ENCODE measurements at places on chromosomes 1 and 21.

DNA sequence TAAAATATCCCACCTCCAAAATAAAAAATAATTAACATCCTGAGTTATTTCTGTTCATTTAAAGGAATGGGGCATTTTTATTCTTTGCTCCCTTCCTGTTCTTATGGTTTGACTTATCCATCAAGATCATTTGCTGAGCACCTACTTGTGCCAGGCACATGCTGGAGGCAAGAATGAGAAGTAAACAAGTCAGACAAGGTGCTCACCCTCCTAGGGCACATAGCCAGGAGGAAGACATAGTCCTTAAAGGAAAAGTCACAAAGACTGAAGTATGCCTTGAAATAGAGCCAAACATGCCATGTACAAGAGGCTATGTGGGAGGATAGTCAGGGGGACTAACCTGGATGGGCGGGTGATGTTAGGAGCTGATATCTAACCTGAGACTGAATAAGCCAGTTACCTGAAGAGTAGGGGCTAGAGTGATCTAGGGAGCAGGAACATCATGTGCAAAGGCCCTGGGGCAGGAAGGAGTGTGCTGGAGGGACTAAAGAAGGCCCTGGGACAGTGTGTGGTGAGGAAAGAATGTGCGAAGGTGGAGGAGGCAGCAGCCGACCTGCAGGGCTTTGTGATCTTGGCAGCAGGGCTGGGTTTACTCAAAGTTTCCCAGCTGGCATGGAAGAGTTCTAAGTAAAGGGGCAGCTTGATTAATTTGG lies 233.5 kb downstream of the MATN1 start:
- DNase-seq = no peak

- DNase-seq = no peak
Measured at GRCh38 chr1:150405660-150406059, 41.7 kb downstream of the RPRD2 start.

DNA sequence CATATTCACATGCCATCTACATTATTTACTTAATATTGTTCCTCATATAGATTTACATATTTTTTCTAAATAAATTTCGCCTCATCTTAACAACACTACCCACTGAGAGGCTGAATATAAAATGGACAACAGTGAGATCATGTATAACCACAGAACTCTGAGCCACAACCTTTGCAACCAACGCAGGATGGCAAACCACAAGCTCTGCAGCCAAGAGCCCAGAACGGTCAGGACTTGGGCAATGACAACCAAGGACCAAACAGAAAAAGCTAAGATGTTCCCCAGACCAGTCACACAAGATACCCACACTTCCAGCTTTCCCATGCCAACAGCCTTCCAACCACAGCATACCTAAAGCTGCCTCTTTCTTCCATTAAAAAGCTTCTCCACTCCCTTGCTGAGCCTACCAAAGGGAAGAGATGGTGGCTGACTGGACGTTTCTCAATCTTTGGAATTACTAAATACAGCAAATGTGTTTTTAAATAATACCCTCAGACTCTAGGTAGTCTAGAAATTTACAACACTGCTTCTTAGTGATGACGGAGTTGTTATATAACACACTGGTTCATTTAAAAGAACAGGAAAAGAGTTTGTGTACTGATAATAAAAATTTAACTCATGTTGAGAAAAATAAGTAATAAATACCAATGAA lies 117.9 kb downstream of the AKT3 start:
- DNase-seq = no peak

GRCh38 chr1:41698916-41699860 lies 214.7 kb upstream of the EDN2 start:
- no peak for DNase-seq

DNA sequence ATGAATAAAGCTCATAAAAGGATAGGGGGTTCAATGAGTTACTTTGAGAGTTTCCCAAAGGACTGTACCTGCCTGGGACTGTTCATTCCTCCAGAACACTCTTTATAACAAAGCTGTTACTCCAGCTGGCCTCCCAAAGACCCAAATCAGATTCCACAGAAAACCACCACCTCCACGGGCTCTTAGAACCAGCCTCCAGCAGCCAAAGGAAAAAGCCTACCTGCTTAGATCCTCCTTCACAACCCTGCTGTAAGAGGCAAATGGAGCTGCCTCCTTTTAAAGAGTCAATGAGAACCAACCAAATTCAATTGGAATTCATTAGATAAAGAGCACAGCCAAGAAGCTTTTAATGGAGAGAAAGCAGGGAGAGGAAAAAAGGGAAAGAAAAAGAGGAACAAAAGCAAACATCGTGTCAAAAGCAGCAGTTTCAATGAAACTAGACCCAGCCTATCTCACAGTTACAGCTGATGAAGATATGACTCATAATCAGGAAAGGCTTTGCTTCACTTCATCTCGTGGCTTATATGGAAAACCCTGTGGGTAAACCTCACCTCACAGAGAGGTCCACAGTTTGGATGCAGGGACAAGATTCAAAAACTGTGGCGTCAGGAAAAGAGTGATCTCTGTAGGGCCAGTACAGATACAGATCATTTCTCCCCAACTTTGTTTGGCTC lies 27.8 kb upstream of the FMO4 start:
- DNase-seq = no peak

GRCh38 chr1:236052232-236052993 lies 12.5 kb downstream of the NID1 start:
- DNase-seq = no peak

DNA sequence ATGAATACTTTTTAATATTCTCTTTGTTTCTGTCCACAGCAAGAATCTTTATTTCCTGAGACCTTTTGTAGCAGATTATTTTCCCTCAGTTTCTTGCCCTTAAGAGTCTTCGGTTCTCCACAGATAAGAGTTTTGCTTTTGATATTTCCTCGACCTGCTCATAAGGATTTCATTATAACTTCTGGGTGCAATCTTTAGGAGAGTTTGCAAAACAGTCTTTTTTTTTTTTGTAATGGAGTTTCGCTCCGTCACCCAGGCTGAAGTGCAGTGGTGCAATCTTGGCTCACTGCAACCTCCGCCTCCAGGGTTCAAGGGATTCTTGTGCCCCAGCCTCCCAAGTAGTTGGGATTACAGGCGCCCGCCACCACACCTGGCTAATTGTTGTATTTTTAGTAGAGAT lies 10.1 kb upstream of the UBE4B start:
- DNase-seq = no peak

- DNase-seq = no peak
Measured at GRCh38 chr1:116546354-116546977, 24.4 kb downstream of the CD58 start.

GRCh38 chr1:234507089-234507488 lies 28.1 kb upstream of the TARBP1 start:
- DNase-seq = no peak

- no peak for DNase-seq
Measured at GRCh38 chr1:18574754-18575153, 55.9 kb upstream of the PAX7 start.

GRCh38 chr1:239458144-239458500 lies 71.8 kb downstream of the CHRM3 start:
- DNase-seq = no peak

GRCh38 chr1:68213843-68214242 lies 18.5 kb downstream of the WLS start:
- DNase-seq = no peak

DNA sequence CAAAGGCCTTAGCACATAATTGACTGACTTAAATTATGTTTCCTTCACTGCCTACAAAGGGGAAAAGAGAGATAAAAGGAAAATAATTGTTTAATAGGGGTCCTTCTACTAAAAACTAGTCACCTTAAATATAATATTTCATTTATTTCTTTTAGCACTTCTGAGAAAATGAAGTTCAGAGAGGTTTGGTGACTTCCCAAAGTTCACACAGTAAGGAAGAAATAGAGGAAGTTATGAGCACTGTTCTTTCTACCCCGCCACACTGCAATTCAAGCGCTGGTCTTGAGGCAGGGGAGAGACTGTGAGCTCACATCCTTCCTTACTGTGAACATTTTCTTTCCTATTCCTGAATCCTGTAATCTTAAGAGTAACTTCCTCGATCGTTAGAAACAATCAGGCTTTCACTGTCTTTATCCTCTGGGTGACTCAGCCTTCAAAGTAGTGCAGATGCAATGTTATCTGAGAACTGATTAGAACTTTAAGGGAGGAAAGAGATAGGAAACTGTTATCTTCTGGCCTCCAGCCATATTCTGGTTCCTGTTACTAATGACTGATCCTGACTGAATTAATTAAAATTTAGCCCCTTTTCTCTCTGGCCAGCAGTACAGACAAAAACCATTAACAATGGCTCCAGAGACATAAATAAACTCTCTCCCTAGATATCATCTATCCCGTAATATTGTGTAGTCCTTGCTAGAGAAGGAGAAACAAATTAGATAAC lies 6.8 kb downstream of the RGS5 start:
- no peak for DNase-seq

DNA sequence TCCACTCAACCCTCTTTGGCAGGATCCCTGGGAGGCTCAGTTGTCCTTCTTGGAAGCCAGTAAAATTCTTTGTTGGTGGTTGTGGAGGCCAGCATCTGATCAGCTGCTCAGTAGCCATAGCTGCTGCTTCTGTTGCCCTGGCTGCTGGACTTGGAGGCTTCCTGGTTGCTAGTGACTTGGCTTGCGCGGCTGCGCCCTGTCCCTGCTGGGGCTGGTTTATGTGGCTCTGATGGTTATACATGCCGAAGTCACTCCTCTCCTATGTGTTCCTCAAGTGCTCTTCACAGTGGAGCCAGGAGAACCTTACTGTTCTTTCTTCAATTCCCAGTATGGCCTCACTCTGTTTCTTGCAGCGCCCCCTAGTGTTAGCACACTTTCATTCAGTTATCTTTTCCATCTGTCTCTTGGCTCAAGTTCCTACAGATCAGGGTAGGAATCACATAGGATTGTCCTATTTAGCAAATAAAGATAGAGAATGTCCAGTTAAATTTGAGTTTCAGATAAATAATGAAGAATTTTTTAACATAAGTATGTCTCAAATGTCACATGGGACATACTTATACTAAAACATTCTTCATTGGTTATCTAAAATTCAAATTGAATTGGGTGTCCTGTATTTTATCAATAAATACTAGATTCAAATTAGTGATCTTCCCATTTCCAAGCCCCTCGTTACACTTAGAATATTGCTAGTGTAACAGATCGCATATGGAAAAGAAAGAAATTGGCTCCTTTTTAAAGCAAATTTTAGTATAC lies 176.5 kb downstream of the TGFB2 start:
- no peak for DNase-seq

DNA sequence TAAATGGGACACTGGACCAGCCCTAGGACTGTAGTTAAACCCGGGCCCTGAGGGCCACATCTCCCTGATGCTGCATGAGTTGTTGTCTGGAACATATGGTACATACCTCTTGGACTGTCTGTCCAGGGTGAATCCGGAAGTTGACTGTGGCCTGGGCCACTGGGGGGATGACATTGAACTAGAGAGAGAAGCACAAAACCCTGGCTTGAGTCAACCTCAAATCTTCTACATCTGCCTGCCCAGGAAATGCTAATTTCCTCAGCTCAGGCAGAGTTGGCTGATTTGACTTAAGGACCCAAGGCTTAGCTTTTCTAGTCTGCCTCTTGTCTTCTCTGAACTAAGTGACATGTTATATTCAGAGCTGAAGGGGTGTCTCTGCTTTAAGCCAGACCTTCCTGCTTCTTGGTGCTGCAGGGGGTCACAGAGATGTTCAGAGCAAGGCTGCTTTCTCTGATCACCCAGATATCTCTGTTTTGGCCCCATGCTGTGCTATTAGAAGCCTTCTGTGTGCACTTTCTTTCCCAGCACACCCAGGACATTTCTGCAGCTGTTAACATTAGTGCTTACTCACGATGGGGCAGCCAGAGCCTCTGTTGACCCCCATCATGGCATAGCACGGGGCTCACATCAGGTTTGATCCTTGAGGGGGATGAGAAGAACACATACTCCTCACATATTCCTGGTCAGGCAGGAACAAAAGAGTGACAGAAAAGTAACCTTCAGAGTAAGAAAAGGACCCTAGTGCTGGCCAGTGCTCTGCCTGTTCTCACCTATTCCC lies 9.6 kb downstream of the PM20D1 start:
- DNase-seq = no peak

GRCh38 chr1:228185641-228185965 lies 20.0 kb downstream of the IBA57 start:
- no peak for DNase-seq

DNA sequence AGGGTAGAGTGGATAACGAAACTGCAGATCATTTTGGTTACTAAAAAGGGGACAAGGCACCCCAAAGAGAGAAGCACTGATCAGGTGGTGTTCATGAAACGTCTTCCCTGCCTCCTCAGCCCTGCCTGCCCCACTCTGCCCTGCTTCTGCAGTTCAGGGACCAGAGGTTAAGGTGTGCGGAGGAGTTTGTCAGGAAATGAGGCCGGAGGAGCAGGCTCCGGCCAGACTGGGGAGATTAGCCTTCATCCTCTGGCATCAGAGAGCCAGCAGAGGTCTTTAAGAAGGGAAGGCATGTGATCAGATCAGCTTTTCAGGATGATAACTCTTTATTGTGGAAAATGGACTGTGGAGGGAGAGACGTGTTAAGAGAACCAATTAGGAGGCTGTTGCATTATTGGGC lies 291.9 kb upstream of the NR5A2 start:
- DNase-seq = no peak

GRCh38 chr1:37458551-37458950 lies 15.8 kb upstream of the ZC3H12A start:
- DNase-seq = no peak

DNA sequence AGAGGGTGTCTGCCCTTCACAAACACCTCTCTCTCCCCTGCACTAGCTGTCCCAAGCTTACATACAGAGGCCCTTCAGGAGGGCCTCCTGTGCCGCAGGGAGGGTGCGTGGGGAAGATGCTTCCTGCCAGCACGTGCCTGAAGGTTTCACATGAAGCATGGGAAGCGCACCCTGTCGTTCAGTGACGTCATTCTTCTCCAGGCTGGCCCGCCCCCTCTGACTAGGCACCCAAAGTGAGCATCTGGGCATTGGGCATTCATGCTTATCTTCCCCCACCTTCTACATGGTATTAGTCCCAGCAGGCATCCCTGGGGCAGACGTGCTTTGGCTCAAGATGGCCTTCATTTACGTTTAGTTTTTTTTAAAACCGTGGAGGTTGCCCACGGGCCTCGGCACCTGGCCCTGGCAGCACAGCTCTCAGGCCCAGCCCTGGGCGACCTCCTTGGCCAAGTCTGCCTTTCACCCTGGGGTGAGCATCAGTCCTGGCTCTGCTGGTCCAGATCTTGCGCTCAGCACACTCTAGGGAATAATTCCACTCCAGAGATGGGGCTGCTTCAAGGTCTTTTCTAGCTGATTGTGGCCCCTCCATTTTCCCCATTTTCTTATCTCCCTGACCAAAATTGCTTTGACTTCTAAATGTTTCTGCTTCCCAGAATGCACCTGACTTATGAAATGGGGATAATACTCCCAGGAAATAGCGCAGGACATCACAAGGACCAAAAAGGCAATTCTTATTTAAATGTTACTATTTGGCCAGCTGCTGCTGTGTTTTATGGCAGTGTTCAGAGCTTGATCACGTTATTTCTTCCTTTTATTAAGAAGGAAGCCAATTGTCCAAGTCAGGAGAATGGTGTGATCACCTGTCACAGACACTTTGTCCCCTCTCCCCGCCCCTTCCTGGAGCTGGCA lies 6.1 kb downstream of the NPPA start:
- no peak for DNase-seq

- DNase-seq = no peak
Measured at GRCh38 chr1:87898431-87898830, 569.8 kb downstream of the LMO4 start.

Data from NCI-H2227 treated with DMSO at 0.1 percent for 48 hours (cell line).